ENCODE measurements at places on chromosomes 4 and X.

DNA sequence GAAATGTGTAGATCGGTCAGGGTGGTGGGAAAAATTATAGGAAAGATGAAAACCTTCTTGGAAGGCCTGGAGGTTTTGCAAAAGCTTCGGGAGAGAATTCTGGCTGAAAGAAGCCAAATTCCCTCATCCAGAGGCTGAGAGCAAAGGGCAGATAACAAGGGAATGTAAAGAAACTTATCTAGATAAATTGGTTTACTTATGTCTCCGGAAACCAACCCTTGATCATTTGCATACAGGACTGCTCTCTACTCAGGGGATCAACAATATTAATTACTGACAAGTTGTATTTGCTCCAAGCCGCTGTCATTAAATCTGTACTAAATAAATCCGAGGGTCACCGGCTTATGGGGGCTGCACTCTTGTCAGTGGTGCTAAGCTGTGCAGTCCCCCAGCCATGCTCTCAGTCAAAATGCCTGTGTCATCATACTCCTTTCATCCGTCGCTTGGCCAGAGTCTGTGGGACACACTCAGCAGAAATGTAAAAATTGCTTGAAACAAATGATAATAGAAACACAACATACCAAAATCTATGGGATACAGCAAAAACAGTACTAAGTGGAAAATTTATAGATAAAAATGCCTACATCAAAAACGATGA is 715.7 kb downstream of the KCTD8 start:
- no peak for DNase-seq

DNA sequence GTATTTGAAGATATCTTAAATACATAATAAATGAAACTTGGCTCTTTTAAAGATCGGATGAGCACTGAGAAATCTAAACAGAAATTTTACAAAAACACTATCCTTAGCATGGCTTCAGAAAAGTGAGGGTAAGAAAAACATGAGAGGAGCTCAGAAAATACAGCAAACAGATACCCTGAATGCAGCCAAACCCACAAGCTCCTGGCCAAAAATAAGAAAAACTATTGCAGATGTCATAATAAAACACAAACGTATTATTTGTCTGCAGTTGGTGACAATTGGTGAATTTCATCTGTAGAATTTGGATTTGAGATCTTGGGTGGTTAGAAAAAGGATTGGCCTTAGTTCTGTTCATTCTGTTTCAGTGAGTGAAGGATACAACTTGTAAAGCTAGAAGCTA is 603.9 kb downstream of the INPP4B start:
- DNase-seq: no peak

- no peak for DNase-seq
These were observed 201.8 kb upstream of the GK2 start for GRCh38 chr4:79609817-79610216.

DNA sequence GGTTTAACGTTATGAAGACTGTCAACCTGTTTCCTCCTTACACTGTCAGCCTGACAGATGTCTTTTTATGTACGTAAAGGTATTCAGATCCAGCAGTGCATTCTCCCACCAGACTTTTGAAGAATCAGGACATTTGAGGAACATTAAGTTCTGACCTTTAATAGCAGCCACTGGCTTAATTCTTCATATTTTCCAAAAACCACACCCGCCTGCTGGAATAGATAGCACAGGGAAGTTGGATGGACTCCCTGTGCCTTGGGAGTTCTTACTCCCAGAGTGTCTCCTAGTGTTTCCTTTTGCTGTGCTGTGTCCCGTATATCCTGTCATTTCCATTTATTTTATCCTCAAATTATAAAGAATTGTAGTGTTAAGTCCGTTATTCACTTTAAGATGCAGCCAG is 94.5 kb downstream of the AFF1 start:
- DNase-seq: no peak
